ENCODE measurements at places on chromosomes 7 and 10. TPM values are rescaled to one million over a fixed set of nuclear protein-coding genes. Genes with fewer than 3 reads are reported as not detected.

The NKX1-2 gene
- not detected for total RNA-seq

The GIMAP6 gene
- 18.9 TPM for total RNA-seq

The UPK3B gene
- total RNA-seq: 1.6 TPM

The RAB19 gene
- 4.7 TPM for total RNA-seq

The ATG9B gene
- total RNA-seq: 0.70 TPM
